ENCODE measurements at places on chromosomes 5 and 9. TPM values are rescaled to one million over a fixed set of nuclear protein-coding genes. Genes with fewer than 3 reads are reported as not detected.

- DNase-seq: peak; percentile 68
Measured at GRCh38 chr5:35736280-35736679, 118.6 kb downstream of the SPEF2 start.

DNA sequence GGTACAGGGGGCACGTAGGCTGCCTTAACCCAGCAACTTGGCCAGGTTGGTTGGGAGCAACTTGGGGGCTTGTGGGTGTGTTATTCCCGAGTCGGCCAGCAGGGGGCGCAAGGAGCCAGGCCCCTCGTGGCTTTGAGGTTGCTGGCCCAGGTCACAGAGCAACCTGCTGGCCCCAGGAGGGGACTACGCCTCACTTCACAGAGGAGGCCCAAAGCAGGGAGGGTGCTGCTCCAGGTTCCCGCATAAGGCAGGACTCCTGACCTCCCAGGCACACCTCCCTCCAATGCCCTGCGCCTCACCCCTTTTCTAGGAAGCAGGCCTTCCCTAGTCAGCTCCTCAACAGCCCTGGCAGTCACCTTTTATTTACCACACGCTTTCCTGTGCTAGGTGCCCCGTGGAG, 18.1 kb downstream of the KYAT1 start:
- DNase-seq: peak; percentile 91

- DNase-seq: no peak
Measured at GRCh38 chr5:109788596-109788995, 98.9 kb downstream of the MAN2A1 start.

Gene HSD17B3
- total RNA-seq: not detected

GRCh38 chr5:50445296-50445949, 4.3 kb upstream of the EMB start:
- peak; percentile 46 for DNase-seq

Gene IL17B
- not detected for total RNA-seq

Gene GLDC
- 9.9 TPM for total RNA-seq

Gene ZNF622
- 35.6 TPM for total RNA-seq

DNA sequence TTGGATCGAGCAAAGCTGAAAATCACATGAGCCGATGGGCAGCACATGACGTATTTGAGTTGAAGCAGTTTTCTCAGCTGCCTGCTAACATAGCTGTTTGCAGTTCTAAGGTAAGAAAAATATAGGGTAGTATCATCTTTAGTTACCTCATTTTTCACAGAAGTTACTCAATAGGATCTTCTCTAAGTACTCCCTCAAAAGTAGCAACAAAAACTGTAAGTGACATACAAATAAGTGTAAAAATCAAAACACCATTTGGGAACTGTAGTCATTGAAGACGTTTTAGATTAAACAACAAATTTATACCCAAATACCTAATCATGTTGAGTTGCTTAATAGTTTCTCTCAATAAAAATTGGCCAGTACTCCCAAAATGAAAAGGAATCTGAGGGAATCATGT, 102.6 kb downstream of the ERCC6L2 start:
- no peak for DNase-seq

All from activated CD4-positive, alpha-beta memory T cell treated with anti-CD3 and anti-CD28 coated beads for 36 hours (primary cell).